Transverse colon (tissue), 4 donors: ENCODE measurements at places on chromosomes 1 and 21. TPM values are rescaled to one million over a fixed set of nuclear protein-coding genes. Genes with fewer than 3 reads are reported as not detected.

GRCh38 chr1:169207797-169208520 lies 101.5 kb downstream of the ATP1B1 start:
- no peak for DNase-seq

DNA sequence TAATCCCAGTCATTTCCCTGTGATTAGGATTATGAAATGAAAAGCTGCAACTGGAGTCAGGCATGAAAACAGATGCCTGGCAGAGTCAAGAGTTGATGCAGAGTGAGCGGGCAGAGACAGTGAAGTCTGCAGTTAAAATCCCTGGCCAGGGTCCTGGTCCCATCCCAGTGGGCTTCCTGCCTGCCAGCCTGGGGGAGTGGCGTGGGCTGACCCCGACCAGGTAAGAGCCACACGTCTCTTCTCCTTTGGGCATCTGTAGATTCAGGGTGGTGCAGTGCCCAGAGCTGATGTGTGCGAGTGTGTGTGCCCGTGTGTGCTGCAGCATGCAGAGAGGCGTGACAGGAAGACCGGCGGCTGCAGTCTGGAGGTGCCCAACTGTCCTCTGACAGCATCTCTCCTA lies 6.2 kb upstream of the KIAA1614 start:
- DNase-seq, result no peak

- DNase-seq, result no peak
These were observed 3.1 kb downstream of the GNG4 start for GRCh38 chr1:235646463-235646862.

Gene CELF3
- total RNA-seq, result 2.7 TPM

Gene PGLYRP3
- total RNA-seq, result not detected

DNA sequence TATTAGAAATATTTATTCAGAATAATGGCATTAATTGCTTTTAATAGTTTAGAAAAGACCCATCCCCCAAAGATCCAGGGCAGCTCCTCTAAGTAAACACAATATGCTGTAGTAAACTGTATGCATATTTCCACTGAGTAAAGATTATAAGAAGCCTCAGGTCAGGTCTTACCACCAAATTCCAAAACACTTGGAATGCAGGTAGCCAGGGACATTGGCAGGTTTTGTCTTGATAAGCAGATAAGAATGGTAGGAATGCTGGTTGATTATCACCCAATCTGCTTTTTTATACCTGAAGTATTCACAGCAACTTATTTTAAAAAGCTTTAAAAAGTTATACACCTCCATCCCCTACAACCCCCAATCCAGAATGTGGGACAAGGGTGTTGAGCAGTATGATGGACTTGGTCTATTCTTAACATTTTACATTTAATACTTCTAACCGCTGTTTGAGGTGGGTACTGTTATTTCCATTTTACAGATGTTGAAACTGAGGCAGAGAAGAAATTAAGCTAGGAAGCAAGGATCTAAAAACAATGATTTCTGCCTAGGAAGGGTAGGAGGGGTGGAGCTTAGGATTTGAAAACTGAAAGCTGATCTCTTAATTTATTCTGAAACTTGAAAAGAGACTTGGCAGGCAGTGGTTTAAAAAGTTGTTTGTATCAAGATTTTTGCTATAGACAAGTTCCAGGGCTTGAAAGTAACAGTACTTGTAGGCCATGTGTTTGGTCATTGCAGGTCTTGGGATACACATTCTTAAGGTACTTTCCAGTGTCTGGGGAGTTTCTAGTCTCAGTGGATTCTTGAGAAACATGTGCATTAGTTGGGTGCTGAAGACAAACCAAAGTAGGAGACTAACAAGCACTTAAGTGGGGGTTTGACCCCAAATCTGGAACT lies 15.6 kb upstream of the THEM4 start:
- no peak for DNase-seq

Gene CATSPERE
- total RNA-seq, result 2.7 TPM

DNA sequence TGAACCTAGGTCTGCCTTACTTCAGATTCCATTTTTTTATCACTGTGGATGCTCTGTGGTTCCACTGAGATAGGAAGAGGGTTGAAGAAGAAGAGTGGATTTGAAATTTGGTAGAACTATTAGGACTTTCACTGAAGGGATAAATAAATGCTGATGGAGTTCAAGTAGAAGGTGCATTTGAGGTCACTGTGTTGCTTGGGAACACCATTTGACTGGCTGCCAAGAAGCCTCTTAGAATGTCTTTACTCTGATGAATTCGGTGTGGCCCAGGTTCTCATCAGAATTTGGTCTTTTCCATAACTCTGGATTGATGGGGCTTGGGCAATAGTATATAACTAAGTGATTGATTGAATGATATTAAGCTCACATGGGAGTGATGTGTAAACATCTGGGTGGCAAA lies 11.9 kb downstream of the XPR1 start:
- no peak for DNase-seq

Gene SMIM1
- not detected for total RNA-seq

Gene ARF1
- 303 TPM for total RNA-seq

GRCh38 chr1:246435421-246436041 lies 71.5 kb downstream of the SMYD3 start:
- DNase-seq, result no peak

DNA sequence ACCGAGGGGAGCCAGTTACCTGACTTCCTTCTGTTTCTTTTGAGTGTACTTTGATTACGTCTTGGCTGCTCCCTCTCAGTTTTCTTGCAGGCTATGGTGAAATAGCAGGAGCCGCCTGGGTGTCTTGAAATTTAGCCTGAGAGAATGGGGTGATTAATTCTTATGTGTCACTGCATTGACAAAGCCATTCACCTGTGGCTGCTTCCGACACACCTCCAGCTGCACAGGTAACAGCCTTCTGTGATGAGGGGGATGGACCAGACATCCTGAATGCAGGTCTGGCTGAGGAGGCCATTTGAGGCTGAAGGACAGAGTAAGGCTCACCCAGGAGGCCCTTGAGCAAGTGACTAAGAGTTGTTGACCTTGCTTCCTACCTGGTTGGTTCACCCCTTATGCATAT lies 16.5 kb downstream of the CACNA1E start:
- no peak for DNase-seq

DNA sequence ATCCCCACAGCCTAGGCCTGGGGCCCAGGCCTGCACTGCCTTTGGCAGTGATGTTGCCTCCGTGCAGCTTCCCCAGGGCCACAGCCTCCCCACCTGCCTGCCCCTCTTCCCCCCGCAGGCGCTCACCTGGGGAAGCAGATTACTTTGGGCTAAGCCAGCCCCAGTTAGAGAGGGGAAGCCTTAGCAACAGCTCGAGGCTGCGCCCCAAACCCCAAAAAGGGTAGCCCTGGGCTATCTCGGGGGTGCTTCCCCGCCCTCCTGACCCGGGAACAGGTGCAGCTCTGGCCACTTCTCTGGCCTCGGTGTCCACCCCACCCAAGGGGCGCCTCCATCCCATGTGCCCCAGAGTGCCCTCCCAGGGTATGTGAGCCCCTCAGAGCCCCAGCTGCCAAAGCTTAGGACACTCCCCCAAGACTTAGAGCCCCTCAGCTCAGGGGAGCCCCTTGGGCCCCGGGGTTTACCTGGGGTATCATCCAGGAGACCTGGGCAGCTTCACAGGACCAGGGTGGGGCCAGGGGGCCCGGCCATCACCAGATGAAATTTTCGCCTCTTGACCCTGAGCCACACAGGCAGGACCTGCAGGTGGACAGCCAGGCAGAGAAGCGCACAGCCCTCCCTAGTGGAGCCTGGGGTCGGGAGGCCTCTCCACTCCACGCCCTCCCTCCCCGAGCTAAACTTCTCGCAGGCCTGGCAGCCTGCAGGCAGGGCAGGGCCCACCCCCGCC lies 3.3 kb upstream of the TTC34 start:
- DNase-seq, result no peak

DNA sequence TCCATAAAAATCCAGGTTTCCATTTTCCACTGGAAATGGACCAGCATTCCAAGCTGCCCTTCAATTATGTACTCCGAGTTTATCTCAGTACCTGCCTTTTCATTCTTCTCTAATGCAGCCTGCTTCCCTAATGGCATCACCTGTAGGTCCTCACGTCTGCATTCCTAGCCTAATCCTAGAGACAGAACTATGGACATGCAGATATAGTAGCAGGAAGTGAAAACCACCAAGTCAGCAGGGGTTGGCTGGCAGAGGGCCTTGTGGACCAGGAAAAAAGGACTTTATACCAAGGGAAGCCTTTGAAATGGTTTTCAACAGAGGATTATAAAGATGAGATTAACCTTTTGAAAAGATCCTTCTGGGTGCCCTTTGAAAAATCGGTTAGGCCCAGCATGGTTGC lies 135.7 kb upstream of the L1TD1 start:
- DNase-seq, result no peak

- no peak for DNase-seq
These were observed 12.4 kb downstream of the EPB41 start for GRCh38 chr1:28926629-28927265.

Gene NTMT2
- not detected for total RNA-seq

Gene CAMK2N1
- 79.8 TPM for total RNA-seq

- no peak for DNase-seq
These were observed 40.5 kb downstream of the MAP3K7CL start for GRCh38 chr21:29170944-29171343.

DNA sequence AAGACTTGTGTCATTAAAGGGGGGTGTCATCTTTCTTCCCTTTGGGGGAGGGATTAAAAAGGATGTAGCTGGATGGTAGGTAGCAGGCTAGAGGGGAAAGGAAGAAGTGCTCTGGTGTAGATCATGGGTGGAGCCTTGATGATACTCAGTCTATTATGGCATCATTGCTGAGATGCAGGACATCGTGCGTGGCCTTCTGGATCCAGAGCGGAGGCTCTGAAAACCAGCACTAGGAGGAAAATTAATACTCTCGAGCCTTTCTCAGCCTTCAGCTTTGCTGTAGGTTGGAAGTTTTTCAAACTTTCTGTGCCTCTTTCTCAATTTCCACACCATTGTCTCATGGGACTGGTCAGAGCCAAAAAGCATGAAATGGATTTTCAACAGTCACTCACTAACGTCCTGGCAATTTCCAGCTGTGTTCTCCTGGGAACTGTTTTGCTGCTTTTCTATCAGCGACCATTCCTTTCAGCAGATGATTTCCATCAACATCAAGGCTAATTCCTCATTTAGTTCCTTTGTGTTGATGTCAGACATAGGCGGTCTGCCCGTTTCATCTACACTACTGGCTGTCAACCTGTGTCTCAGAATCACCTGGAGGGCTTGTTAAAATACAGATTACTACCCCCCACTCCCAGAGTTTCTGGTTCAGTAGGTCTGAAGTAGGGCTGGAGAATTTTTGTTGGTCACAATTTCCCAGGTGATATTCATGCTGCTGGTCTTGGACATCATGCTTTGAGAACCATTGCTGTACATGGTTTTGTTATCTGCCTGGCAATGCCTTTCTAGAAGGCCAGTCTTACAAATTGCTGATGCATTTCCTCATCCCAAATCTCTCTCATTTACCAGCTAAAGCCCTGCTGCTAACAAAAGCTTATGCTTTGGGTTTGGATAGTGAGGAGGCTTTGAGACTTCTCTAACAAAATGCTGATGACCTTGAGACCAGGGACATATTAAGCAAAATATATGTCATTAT lies 7.7 kb downstream of the CACNA1E start:
- DNase-seq, result no peak

DNA sequence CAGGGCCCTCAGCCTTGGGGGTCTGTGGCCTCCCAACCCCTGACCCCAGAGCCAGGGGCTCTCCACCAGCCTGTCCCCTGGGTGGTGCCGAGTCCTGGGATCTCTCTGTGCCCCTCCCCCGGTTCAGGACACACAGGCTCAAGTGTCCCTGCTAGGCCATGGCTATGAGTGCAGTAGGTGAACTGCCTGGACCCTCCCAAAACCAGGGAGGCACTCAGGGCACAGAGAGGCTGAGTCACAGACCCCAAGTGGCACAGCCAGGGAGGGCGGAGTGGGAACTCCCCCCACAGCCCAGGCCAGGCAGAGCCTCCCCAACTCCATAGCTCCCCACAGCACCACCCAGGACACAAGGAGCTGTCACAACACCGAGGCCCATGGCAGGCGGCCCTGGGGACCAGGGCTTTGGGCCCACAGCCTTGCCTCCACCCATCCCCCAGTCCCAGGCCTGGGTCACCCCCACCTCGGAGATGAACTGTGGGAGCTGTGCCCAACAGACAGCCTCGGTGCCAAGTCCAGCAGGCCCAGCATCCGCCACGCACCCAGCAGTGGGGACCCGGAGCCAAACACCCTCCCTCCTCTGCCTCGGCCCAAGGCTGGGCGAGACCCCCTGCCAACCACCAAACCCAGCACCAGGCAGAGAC lies 3.2 kb downstream of the DVL1 start:
- DNase-seq, result no peak

Gene CD48
- 31.3 TPM for total RNA-seq

DNA sequence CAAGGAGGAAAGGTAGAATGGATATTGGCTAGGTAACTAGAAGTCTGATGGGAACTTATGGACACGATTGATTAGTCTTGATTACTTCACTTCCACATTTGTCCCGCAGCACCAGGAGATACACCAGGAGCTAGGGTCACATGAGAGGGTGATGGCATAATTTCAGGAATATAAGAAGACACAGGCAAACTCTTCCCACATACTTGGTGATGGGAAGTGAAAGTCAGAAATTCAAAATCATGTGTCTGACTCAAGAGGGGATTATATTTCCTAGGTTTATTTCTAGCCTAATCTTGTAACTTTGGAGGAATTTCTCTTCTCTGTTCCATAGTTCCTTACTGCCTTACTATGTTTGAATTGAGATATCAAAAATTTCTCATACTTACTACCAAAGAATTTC lies 185.0 kb downstream of the PBX1 start:
- no peak for DNase-seq

- DNase-seq, result no peak
These were observed 17.8 kb downstream of the C1orf198 start for GRCh38 chr1:230850547-230850946.

Gene ABCA4
- 0.16 TPM for total RNA-seq

GRCh38 chr1:183069562-183070216 lies 46.5 kb downstream of the LAMC1 start:
- no peak for DNase-seq

DNA sequence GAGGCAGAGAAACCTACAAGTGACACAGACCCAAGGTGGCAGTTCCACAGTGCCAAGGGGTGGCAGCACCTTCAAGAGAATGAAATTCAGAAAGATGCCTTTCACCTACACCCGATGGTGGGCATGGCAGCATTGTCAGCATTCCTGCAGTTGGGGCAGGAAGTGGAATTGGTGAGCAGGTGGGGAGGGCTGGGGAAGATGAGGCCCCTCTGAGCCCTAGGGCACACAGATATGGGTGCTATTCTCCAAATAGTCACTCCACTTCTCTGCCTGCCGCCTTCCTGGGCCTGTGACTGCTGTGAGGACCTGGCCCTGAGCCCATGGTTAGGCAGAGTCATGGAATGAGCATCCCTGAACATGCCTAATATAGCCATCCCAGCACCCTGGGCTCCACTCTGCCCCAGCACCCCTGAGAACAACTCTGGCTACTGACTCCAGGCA lies 8.3 kb downstream of the SHISA4 start:
- peak; percentile 44 for DNase-seq

DNA sequence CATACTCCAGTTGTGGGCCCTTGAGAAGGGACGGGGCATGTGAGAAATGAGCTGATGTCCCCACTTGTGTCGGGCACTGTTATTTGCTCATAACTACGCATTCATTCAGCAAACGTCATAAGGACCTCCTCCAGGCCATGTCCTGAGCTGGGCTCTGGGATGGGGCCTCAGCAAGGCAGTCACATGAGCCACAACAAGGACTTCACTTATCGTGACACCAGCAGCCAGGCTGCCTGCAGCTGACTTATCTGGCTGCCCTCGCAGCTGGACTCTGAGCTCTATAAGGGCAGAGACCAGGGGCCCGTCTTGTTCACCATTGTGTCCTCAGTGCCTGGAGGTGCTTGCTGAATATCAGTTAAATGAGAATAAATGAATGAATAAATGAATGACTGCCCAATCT lies 37.5 kb upstream of the GRIK3 start:
- no peak for DNase-seq
